RCC 7860 (cell line): ENCODE measurements at places on chromosomes 2 and 18.

DNA sequence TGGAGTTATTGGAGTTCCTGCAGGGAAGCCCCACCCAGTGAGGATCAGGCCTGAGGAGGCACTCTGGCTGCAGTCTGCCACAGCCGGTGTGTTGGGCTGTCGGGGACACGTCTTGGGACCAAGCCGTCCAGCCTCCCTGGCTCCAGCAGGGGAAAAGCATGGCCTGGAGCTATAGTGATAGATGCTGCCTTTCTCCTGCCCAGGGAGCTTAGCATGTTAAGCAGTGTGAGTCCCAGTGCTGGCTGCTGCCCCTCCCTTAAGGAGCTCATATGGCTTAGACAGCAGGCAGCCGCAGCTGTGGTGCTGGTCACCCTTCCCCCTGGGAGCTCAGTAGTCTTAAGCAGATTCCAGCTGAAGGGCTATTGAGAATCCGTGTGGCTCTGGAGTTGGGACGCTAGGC lies 78.9 kb downstream of the CERS6 start:
- no peak for DNase-seq

GRCh38 chr2:160835166-160835565 lies 325.1 kb upstream of the TANK start:
- DNase-seq, result no peak

DNA sequence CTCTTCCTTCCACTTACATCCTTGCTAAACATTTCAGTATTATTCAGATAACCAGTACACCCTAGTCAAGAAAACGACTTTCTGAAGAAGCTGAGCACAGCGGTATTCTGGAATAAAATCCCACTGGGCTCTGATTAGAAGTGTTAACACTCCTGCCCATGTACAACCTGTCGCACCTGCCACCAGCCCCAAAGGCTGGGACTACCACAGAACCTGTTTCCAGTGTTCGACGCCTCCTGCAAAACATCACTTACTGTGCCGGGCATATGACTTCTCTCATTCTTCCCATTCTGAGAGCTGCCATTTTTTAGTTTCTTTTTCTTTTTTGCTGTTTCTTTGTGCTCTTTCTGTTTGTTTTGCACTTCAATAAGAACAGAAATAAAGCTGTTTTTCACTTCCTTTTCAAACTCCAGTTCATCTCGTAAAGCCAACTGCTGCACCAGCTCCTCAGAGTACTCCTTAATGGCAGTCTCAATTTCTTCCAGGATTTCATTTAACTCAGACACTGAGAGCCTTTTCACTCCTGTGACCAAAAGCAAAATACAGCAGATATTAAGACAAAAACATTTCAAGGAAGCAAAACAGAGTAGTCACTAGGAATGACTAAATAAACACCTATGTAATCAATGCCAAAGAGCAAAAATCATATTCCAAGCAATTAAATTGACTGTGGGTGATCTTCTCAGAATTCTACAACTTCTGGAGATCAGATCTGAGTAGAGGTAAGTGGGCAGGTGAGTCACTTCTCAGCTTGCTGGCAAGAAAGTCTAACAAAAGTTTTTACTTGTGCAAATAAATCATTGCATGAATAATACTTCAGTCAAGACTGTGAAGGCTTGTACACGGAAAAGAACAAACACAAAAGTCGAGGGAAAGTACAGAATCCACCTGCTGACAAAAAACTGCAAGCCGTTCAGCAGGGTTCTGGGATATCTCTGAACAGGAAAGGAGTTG lies 19.3 kb downstream of the FEZ2 start:
- no peak for DNase-seq

DNA sequence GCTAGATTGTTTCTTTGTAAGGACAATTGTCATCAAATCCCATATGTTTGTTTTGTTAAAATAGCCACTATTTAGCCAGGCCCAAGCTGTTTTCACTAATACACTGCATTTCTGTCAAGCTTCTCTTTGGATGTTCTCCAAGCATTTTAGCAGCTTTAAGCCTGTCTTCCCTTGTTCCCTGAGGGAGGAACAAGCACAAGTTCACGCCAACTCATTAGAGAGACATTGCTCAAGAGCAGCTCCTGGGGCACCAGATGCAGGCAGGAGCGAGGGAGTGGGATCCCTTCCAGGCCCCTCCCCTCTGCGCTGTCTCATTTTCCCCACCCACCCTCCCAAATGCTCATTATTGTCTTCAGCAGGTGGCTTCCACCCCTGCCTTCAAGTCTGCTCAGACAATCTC lies 32.6 kb upstream of the PPP3R1 start:
- no peak for DNase-seq

DNA sequence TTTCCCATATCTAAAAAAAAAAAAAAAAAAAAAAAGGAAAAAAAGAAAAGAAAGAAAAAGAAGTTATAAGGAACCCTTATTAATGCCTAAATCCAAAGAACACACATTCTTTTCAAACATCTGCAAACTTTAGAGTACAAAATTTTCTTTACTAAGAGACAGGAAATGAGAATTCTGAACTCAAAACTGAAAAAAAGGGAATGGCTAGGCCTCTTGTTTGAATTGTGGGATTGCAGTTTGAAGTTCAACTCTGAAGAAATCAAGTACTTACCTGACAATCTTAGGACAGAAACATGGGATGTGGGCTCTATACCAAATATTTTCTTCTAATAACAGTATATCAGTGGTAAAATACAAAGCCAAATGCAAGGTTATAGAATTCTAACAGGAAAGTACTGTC lies 118.1 kb upstream of the ITGB6 start:
- no peak for DNase-seq
